ENCODE measurements at places on chromosomes 16 and 17. TPM values are rescaled to one million over a fixed set of nuclear protein-coding genes. Genes with fewer than 3 reads are reported as not detected.

KRTAP2-3 gene
- not detected for total RNA-seq

ABCC3 gene
- 0.25 TPM for total RNA-seq

GRIN2A gene
- not detected for total RNA-seq

SLFN14 gene
- not detected for total RNA-seq

NXPH3 gene
- not detected for total RNA-seq

- H3K27ac ChIP-seq: no peak overlapping the region
- H3K4me3 ChIP-seq: no peak overlapping the region
- H3K27me3 ChIP-seq: no peaks in the 10 kb centered on the region
Observed at GRCh38 chr16:49356728-49357488, 16.7 kb upstream of the C16orf78 start.

DNA sequence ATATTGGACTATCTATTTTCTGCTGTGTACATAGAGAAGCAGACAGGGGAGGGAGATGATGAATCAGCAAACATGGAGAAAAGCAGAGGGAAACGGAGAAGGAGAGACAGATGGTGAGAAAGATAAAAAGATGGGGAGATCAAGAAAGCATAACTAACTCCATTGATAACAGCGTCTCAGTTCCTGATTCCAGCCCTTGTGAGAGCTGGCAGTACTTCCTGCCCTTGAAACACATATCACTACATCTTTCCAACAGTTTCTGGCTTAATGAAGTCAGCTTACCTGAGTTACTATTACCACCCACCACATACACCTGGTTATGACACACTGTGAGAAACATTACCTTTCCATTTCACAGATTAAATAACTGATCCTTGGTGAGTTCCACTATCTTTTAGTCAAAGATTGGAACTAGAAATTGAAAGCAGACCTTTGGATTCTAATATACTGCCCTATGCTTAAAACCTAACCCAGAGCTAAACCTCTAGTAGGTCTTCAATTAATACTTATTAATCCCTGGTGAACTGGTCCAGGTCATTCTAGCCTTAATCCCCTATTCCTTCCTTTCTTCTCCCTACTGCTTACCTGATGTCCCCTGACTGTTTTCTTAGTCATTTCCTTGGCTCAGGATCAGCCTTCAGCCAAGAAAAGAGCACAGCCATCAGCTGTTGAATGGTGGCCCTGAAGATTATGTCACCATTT is 346.6 kb upstream of the CCL2 start:
- H3K27me3 ChIP-seq: peaks cover 2% of the 10 kb centered on the region
- no peaks in the 10 kb centered on the region for H3K36me3 ChIP-seq
- H3K4me3 ChIP-seq: no peak overlapping the region
- H3K4me1 ChIP-seq: no peaks in the 10 kb centered on the region

DNA sequence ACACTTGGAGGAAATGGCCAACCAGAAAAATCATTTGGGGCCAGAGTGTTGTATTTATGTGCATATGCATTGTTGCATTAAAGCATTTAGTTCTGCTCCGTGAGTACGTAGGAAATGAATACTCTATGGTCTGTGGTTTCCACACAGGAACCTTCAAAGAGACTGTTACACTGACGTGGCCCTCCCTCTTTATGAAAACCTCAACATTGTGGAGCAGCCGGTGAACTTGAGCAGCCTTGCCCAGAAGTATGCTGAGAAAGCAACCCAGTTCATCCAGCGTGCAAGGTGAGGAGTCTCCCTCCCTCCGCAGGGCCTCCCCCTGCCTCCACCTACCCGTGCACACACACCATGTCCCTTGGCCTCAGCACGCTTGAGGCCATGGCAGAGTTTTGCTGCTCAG is 65.2 kb downstream of the ARSG start:
- H3K27me3 ChIP-seq: no peaks in the 10 kb centered on the region
- peak; percentile 85 for DNase-seq
- H3K4me1 ChIP-seq: peaks cover 71% of the 10 kb centered on the region
- H3K4me3 ChIP-seq: peak overlapping the region; percentile 66
- H3K27ac ChIP-seq: peak overlapping the region; percentile 96

- no peaks in the 10 kb centered on the region for H3K27me3 ChIP-seq
- no peak overlapping the region for H3K27ac ChIP-seq
- H3K36me3 ChIP-seq: peaks cover 13% of the 10 kb centered on the region
- no peak overlapping the region for H3K4me3 ChIP-seq
Observed at GRCh38 chr17:82872591-82873520, 33.0 kb upstream of the ZNF750 start.

DNA sequence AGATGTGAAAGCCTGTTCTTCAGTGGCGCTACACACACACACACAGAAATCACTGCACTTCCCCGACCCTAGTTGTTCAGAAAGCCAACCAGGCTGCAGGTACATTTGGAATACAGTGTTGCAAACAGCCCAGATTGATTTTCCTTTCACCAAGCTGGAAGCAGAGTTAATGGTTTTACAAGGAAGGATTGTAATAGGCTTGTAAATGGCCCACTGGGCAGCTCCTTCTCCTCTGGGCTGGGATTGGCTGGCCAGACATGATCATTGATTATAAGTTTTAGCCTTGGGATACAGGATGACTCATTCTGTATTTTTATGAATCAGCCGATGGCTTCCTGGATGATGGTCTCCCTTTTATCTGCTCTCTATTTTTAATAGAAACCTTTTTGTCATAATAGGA is 2.5 kb downstream of the VAT1L start:
- DNase-seq: no peak
- no peak overlapping the region for H3K4me3 ChIP-seq
- no peaks in the 10 kb centered on the region for H3K36me3 ChIP-seq

GRCh38 chr17:9195411-9195810 is 174.1 kb downstream of the NTN1 start:
- no peak overlapping the region for H3K27ac ChIP-seq
- H3K4me3 ChIP-seq: no peak overlapping the region
- H3K27me3 ChIP-seq: no peaks in the 10 kb centered on the region
- no peak for DNase-seq
- no peaks in the 10 kb centered on the region for H3K4me1 ChIP-seq

DNA sequence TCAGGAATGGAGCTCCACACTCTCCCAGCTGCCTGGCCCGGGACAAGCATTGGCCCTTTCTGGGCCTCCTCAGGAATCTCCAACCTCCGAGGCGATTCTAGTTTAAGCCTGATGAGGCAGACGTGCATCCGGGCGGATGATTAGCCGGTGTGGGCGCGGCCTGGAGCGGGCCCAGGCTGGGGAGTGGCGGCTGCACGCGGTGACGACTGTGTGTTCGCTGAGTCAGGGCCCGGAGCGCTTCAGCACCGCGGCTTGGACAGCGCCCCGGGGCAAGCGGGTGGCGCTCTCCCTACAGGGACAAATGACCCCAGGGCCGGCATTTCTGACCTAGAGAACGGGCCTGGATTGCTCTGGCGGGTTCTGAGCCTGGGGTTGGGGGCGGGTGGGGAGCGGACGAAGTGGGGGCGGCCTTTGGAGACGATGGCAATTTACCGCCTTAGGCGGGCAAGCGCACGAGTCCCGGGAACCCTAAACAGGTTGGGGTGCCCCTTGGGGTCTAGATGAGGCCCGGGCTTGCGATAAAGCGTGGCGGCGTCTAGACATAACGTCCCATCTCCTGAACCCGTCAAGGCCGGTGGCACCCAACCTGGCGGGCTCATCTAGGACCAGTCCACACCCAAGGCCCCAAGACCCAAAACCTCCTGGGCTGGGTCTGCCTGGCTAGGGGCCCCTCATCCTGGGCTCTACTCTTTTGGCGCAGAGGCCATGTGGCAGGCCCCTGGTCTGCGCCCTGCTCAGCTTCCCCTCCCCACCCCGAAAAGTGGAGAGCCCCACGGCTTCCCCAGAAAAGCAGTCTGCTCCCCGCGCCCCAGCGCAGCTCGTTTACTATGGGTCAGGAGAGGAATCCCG is 22.3 kb upstream of the ZNHIT3 start:
- no peaks in the 10 kb centered on the region for H3K36me3 ChIP-seq
- peaks cover 40% of the 10 kb centered on the region for H3K27me3 ChIP-seq
- DNase-seq: peak; percentile 74

DNA sequence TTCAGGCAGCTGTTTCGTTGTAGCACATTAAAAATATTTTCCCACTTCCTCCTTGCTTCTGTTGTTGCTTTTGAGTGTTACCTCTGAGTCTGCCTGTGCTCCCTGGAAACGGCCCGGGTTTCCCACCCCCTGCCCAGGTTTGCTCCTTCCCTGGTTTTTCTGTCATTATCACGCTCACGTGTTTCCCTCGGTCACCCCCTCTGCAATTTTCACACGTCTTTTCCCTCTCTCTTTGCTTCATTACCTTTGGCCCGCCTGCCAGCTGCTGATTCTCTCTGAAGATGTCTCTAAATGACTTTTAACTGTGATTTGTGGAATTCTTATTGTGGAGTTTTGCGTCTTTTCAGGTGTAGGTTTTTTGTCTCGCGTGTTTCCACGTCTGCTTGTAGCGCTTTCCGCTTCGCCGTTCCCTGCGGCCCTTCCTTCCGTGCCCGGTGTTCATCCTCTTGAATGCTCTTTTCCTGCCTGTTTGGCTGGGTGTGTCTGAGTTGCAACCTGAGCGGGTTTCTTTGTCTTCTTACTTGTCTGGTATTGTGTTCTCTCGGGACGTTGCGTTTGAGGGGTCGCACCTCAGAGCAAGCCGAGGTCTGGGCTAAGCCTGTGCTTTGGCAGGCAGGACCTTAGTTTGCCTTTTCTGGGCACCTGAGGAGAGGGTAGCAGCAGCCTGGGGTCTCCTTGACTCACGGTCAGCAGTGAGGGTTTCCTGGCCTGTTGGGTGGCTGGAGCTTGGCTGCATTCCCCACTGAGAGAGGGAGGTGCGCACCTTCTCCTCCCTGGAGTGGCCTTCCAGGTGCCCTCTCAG is 96.3 kb upstream of the ZNF750 start:
- no peak for DNase-seq
- no peaks in the 10 kb centered on the region for H3K4me1 ChIP-seq
- H3K4me3 ChIP-seq: no peak overlapping the region
- H3K27me3 ChIP-seq: no peaks in the 10 kb centered on the region
- no peak overlapping the region for H3K27ac ChIP-seq
- H3K36me3 ChIP-seq: peaks cover 51% of the 10 kb centered on the region

DNA sequence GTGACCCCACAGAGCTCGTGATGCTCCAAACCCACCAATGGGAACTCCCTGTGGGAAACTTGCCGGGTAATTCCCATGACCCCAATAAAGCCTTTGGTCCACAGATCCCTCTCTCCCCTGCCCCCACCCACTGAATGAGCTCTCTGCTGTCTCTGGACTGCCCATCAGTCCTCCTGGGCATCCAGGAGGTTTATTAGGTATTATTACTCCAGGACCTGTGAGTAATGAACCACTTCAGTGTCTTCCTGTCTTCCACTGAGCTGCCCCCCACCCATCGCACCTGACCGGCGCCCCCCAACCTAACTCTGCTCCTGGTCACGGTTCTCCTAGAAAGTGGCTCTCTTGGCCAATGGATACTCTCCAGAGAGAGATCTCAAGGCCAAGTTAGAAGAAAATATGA is 28.7 kb upstream of the DNAH17 start:
- peaks cover 6% of the 10 kb centered on the region for H3K27me3 ChIP-seq
- H3K36me3 ChIP-seq: no peaks in the 10 kb centered on the region
- no peak overlapping the region for H3K27ac ChIP-seq
- no peak for DNase-seq
- H3K4me3 ChIP-seq: no peak overlapping the region

GRCh38 chr17:3870871-3871306 is 22.0 kb downstream of the CAMKK1 start:
- no peak overlapping the region for H3K4me3 ChIP-seq
- peaks cover 5% of the 10 kb centered on the region for H3K4me1 ChIP-seq
- no peaks in the 10 kb centered on the region for H3K27me3 ChIP-seq
- DNase-seq: no peak
- peak overlapping the region; percentile 54 for H3K27ac ChIP-seq

DNA sequence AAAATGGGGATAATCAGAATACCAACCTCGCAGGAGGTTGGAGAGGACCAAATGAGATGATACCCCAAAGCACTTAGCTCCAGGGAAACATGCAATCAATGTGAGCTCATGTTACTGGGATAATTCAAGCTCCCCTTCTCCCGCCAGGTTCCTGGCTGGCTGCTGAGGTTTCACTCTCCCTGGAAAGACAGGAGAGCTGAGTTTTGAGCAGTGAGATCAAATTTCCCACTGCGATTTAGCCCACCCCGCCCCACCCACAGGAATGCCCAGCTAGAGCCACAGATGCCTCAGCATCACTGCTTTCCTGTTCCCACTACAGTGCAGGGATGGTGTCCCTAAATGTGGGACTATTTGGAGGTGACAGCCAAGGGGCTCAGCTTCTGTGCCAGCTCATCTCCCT is 56.7 kb downstream of the ZNF423 start:
- H3K27me3 ChIP-seq: peaks cover 2% of the 10 kb centered on the region
- H3K36me3 ChIP-seq: no peaks in the 10 kb centered on the region
- H3K4me1 ChIP-seq: no peaks in the 10 kb centered on the region
- DNase-seq: no peak
- no peak overlapping the region for H3K4me3 ChIP-seq

DNA sequence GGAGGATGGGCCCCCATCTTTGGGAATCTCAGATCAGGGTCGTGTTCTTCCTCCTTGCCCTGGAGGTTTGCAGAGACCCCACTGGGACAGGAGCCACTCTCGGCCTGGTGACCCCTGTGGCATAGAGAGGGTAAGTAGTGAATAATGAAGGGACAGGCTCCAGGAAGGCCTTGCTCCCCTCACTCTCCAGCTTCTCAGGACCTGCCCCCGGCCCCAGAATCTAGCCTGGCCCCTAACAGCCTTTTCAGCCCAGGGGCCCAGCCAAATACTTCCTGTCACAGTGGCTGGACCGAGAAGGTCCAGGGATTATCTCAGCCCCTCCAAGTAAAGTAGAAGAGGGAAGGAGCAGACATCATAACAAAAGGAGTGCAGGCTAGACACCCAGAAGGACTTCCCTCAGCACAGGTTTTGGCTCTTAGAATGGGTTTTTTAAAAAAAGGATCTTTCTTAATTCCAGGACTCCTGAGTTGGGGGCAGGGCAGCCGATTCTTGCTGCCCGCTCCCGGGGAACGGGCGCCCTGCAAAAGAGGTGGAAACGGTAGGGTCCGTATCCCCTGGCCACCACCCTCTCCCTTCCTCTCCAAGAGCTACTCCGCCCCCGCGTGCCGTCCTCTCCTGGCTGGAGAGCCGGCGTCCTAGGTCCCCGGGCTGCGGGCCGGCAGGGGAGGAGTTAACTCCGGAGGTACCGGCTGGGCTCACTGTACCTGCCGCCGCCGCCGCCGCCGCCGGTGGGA is 559 bp upstream of the NXPH3 start:
- peaks cover 64% of the 10 kb centered on the region for H3K27me3 ChIP-seq
- H3K4me3 ChIP-seq: no peak overlapping the region
- no peaks in the 10 kb centered on the region for H3K36me3 ChIP-seq
- no peak for DNase-seq
- H3K4me1 ChIP-seq: peaks cover 23% of the 10 kb centered on the region

- DNase-seq: no peak
- H3K4me1 ChIP-seq: peaks cover 69% of the 10 kb centered on the region
- peak overlapping the region; percentile 80 for H3K4me3 ChIP-seq
- H3K36me3 ChIP-seq: peaks cover 44% of the 10 kb centered on the region
- H3K27ac ChIP-seq: peak overlapping the region; percentile 85
Observed at GRCh38 chr17:17834974-17835373, 1.8 kb downstream of the SREBF1 start.

Measured in activated CD4-positive, alpha-beta memory T cell treated with anti-CD3 and anti-CD28 coated beads, Interleukin-2, amount 10 ng/mL, durations not matched to agents 7 days and 5 days (primary cell).